ENCODE measurements at places on chromosomes 4 and X.

- no peak for DNase-seq
Observed at GRCh38 chrX:153517423-153517822, at the start of gene ATP2B3. Gene ATP2B3, plus strand, starts transcription at chrX:153517642. Its CDS starts 18,606 bp downstream, at chrX:153536248.

GRCh38 chr4:137032222-137032621, 500.1 kb downstream of the PCDH18 start:
- DNase-seq, result no peak

DNA sequence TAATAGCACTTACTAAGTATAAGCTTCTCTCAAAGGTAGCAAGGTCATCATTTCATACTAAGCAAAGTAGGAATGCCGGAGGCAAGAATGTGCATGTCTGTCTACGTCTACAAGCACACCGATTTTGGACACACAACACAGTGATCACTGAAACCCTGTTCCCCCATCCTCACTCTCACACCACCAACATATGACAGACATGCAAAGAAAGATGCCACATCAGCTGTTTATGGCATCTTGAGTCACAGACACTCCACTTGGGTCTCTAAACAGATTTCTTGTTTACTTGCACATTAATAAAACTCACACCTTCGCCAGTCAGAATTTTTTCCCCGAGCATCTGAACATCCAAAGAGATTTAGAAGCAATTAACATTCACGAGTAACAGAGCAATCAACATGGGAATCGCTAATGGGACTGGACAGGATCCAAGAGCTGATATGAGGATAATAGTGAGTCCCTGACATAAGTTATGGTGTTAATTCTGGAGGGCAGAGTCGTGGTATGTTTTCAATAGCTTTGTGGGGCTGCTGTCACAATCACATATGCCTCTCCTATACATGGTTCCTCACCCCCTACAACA, 324.1 kb downstream of the DHX15 start:
- DNase-seq, result no peak

GRCh38 chr4:53221832-53222480, 143.9 kb downstream of the SCFD2 start:
- no peak for DNase-seq

DNA sequence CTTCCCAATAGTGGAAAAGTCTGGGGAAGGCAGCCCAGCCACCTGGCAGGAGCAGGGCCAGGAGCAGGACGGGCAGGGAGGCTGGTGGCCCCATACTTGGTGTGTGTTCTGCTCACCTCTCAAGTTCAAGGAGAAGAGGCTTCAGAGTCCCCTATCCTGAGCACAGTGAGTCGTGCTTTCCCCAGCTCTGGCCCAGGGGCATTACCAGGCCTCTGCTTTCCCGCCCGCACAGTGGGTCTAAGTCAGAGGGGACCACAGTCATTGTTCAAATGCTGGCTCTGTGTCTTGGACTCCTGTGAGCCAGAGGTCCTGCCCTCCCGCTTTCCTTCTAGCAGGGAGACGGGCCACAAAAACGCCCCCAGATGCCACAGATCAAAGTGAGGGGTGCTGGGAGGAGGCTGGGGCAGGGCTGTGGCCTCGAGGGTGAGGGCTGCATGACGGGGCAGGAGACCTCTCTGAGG, 27.6 kb downstream of the HTRA3 start:
- no peak for DNase-seq

All from HT1080 (cell line).